ENCODE measurements at places on chromosomes 11 and 22. TPM values are rescaled to one million over a fixed set of nuclear protein-coding genes. Genes with fewer than 3 reads are reported as not detected.

GRCh38 chr11:57428643-57429042 is 1.7 kb upstream of the SLC43A3 start:
- DNase-seq, result no peak

GRCh38 chr22:18987765-18988164 is 51.7 kb upstream of the PRODH start:
- no peak for DNase-seq

DNA sequence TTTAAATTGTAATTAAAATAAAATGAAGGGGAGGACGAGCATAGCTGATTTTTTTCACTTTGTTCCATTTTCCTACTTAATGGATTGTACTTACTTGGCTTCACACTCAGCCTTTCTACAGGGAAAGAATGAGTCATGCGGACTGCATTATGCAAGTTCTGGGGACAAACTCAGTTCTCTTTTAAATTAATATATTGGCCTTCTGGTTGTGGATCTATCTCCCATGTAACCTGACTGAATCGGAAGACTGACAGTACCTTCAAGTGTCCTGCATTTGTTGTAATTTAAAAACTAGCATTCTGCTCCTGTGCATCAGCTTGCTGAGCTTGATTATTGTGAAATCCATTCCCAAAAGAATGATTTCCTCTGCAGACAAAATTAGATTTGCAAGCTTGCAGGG is 12.2 kb downstream of the OR8D1 start:
- DNase-seq, result no peak

ST14 gene
- total RNA-seq, result 98.4 TPM

Data from kidney epithelial cell (primary cell).